ENCODE measurements at places on chromosomes 5 and 9. TPM values are rescaled to one million over a fixed set of nuclear protein-coding genes. Genes with fewer than 3 reads are reported as not detected.

The STPG3 gene
- total RNA-seq, result not detected

The DOCK8 gene
- total RNA-seq, result 17.9 TPM

The SLC35D2 gene
- total RNA-seq, result 13.2 TPM

The SHISAL2B gene
- not detected for total RNA-seq

The SLC34A3 gene
- not detected for total RNA-seq

The TRIM7 gene
- 3.1 TPM for total RNA-seq

The ZNF608 gene
- 11.9 TPM for total RNA-seq

The C9 gene
- 0.19 TPM for total RNA-seq

- DNase-seq, result no peak
Observed at GRCh38 chr5:126674145-126674544, 73.4 kb downstream of the PHAX start.

DNA sequence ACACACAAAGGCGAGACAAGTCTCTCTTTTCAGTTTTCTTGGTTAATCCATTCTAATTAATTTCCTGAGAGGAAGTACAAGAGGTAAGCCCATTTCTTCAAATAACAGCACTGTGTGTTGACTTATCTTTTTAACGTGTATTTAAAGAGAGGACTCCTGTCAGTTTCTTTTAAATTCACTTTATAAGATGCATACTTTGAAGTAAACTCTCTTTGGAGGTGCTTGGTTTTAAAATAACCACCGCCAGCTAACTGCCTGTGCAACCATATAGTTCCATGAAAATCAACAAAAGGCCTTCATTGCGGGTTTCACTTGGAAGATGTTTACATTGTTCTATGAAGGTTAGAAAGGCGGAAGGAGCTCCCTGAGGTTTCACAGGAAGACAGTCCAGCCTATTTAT lies 13.1 kb upstream of the SERINC5 start:
- DNase-seq, result no peak

DNA sequence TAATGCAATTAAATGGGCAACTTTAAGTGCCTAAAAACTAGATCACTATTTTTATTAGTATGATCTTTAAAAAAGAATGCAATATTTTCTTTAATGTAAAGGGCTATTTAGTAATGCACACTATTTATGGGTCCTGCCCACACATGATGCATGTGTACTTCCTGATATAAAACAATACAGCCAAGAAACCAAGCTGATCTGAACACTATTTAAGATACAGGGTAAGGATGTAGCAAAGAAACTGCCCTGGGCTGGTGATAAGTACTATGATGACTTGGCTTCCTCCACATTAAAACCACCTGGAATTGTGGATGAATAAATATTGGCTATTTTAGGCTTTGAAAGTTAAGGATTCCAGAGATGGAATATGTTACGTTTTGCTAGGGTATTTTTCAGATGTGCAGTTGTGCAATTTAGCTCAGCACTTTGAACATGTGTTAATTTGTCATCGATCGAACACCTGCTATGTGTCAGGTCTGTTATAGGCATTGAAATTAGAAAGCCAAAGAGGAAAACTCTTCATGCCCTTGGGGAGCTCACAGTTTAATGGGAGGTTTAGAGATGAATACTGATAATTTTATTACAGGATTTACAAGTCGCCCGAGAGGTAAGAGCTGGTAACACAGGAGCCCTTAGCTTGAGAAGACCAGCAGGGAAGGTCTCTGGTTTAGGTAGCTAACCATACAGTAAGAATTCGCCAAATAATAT lies 276.7 kb downstream of the PLK2 start:
- no peak for DNase-seq

DNA sequence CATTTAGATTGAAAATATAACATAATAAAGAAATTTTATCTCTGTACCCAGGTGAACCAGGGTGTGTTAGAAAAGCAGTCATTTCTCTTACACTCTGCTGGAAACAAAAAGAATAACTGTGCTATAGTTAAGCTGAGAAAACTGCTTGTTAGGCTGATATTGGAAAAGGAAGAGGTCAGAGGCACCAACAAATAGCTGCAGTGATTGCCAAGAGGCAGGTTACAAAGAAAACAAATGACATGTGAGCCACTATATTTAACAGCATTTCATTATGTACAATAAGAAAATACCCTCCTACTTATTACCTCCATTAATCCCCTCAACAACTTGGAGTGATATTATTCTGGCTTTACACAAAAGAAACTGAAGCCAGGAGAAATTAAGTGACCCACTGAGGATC lies 607.9 kb upstream of the TLE4 start:
- no peak for DNase-seq

- no peak for DNase-seq
Observed at GRCh38 chr9:136177224-136177623, 27.7 kb downstream of the LHX3 start.

GRCh38 chr5:9373571-9373970 lies 172.3 kb downstream of the SEMA5A start:
- DNase-seq, result no peak

DNA sequence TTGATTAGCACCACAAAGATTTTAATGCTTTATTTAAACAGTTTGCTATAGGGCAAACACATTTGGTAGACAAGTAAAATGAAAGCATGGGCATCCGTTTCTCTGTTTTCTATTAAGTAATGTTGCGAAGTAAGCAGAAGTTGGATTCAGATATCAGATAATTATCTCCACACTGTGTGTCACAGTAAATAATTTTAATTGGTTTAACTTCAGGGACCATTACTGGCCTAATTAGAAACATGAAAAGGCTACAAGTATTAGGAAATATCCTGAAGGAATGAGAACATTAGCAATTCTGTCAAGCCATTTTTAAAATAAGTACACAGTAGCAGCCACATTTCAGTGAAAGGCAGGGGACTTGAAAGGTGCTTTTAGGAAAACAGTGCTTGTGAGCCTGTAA lies 975.4 kb downstream of the NR2F1-AS1 start:
- no peak for DNase-seq

GRCh38 chr5:149940941-149941644 lies 3.5 kb downstream of the PDE6A start:
- no peak for DNase-seq

DNA sequence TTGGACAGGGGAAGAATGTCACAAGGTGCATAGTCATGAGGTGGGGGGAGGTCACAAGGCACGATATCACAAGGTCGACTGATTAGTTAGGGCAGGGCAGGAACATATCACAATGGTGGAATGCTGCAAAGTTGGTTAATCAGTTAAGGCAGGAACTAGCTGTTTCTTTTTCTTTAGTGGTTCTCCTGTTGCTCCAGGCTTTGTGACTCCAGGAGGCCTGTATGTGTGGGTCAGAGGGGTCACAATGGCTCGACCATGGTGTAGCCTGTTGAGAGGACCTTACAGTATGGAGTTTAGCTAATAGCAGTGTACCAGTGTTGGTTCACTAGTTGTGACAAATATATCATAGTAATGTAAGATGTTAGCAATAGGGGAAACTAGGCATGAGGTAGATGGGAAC lies 12.4 kb upstream of the FSD1L start:
- DNase-seq, result no peak

DNA sequence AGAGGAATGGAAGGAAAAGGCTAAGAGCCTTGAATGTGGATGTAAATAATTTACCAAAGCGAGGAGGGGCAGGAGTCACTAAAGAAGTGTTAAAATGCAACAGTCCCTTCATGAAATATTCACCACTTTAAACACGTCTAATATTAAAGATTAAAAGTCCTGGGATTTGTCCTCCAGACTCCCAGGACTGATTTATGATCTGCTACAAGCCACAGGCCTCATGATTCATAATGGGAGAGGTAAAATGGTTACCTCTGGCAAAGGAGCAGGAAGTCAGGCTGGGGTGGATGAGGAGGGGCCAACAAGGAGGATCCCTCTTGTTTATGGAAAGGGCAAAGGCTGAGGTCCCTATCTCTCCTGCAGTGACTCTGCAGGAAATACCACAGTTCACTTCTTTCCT lies 292.4 kb downstream of the TRIM32 start:
- DNase-seq, result no peak

GRCh38 chr5:87074934-87075541 lies 192.6 kb upstream of the RASA1 start:
- DNase-seq, result no peak

DNA sequence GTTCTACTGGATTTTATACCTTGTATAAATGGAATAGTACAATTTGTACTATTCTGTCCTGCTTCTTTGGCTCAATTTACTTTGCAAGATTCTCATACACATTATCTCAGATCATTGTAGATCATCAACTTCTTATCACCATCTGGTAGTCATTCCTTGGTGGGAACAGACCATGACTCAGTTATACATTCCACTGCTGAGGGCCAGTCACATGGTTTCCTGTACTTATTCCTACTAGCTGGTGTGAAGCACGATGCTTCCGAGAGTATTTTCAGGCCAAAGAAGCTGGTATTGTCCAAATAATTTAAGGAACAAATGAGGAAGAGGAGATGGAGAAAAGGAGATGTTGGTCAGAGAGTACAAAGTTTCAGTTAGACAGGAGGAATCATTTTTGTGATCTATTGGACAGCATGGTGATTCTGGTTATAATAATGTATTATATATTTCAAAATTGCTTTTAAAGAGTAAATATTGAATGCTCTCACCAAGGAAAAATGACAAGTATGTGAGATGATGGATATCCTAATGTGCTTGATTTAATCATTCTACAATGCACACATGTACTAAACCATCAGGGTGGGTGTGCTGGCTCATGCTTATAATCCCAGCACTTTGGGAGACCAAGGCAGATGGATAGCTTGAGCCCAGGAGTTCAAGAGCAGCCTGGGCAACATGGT lies 124.1 kb downstream of the SYK start:
- no peak for DNase-seq

DNA sequence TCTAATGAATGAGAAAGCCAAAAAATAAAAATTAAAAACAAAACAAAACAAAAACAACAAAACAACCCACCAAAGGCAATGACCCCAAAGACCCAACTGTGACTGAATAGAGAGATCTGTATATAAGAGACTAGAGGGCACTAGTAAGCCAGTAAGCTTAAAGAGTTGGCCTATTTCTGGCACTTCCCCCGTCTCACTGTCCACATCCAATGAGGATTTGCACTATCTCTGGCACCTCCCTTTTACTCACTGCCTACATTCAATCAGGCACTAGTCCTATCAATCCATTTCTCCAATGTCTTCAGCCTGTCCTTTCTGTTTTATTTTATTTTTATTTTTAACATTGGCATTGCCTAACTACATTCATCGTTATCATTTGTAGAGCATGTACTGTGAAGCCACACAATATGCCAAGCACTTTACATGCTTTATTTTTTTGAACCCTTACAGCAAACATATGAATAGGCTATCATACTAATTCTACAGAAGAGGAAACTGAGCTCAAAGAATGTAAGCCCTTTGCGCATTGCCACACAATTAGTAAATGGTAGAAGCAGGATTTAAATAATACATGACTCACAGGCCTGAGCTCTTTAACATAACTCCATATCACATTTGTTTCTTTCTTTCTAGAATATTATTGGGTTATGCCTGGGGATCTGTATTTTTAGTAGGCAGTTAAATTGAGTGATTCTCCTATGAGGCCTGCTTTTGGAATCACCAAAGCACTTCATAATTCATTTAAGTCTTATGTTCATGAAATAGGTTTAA lies 70.0 kb downstream of the C6 start:
- no peak for DNase-seq
